ENCODE measurements at places on chromosomes 12 and 14.

DNA sequence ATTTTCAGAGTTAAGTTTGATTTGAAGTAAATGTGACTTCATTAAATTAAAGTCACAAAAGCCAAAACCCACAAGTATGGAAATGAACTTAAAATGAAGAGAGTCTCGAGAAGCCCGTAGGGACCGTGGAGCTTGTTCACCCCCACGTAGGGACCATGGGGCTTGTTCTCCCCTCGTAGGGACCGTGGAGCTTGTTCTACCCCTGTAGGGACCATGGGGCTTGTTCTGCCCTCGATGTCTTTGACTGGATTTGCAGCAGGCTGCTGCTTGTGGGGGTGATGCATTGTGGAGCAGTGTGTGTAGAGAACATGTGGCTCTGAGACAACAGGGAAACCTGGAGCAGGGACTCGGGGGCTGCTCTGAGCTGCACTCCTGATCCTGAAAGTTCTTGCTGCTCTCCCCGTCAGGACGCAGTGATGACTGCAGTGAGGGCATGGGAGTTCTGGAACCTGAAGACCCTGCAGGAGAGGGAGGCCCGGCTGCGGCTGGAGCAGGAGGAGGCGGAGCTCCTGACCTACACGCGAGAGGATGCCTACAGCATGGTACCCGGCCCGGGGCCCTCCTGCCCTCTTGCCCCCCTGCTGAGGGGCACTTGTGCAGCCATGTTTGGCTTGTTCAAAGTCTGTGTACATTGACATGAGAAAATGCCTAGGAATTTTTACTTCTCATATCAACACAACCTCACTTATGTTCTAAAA, 94.2 kb downstream of the EP400 start:
- DNase-seq = no peak

- no peak for DNase-seq
Observed at GRCh38 chr12:117058442-117059072, 40.7 kb downstream of the TESC start.

GRCh38 chr12:49901986-49902385, 1.7 kb downstream of the FAIM2 start:
- no peak for DNase-seq

- no peak for DNase-seq
Observed at GRCh38 chr14:69013943-69014782, 35.1 kb upstream of the ACTN1 start.

- no peak for DNase-seq
Observed at GRCh38 chr12:6788972-6789924, at the start of gene CD4. CD4 (plus strand) TSS chr12:6789528; CDS start chr12:6800139, 10,611 bp downstream.

DNA sequence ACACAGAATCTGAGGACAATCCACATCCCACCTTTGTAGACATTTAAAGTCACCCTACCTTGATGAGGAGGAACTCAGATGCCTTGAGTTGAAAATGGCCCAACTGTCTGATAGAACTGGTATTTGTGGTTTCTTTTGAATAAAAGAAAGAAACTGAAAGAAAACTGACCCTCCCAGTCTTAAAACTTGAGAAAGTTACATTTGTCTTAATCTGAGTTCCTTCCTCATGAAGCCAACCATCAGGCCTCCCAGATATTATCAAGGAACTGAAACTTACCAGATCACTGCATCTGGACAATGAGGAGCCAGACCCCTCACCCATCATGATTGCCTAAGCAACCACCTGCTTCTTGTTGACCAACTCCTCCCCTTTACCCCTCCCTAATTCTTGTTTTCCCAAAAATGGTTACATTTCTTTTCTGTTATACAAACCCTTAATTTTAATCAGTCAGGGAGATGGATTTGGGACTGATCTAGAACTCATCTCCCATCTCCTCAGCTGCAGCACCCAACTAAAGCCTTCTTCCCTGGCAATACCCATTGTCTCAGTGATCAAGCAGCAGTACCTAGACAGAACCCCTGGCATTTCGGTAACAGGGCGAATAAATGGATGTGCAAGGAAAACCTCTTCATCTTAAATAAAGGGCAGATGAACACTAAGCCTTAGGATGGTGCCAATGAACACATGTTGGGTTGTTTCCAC, 72.0 kb upstream of the RESF1 start:
- no peak for DNase-seq

GRCh38 chr12:41514021-41514777, 326.1 kb downstream of the PDZRN4 start:
- DNase-seq = no peak

GRCh38 chr14:104442107-104442551, 137.4 kb upstream of the C14orf180 start:
- DNase-seq = no peak

- DNase-seq = no peak
Observed at GRCh38 chr12:101044512-101045059, 165.5 kb downstream of the SLC5A8 start.

DNA sequence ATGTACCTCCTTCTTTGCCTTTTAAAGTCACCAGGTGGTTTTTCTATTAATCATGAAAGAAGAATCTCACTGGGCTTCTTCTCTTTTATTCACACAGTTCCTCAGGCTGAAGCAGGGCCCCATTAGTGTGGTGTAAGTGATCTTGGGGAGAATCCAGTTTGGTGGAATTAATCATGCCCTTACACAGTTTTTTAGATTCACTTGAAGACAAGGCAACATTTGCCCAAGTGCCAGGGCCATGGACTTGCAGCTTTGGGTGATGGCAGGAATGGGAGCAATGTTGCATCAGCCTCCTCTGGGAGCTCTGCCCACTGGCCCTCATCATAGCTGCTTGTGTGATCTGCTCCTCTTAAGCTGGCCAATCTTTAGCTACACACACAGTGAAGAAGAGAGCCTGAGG, 33.8 kb downstream of the KCNK10 start:
- peak; percentile 0 for DNase-seq

DNA sequence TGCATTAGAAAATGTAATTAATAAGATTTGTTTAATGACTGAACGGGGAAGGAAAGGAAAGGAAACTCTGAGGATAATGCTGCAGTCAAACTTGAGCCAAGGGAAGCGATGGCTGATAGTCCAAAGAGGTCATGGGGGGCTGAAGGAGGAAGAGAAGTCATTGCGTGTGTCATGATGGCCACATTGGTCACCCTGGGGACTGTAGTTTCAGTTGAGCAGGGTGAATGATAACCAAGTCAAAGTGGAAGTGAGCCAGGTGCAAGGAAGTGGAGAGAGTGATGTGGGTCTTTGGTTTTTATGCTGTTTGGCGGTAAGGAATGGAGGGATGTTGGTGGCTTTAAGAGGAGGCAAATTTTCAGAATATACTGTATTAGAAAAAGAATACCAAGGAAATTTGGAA, 21.6 kb downstream of the C12orf75 start:
- DNase-seq = no peak

- no peak for DNase-seq
Observed at GRCh38 chr14:22748206-22748605, 18.3 kb upstream of the OXA1L start.

DNA sequence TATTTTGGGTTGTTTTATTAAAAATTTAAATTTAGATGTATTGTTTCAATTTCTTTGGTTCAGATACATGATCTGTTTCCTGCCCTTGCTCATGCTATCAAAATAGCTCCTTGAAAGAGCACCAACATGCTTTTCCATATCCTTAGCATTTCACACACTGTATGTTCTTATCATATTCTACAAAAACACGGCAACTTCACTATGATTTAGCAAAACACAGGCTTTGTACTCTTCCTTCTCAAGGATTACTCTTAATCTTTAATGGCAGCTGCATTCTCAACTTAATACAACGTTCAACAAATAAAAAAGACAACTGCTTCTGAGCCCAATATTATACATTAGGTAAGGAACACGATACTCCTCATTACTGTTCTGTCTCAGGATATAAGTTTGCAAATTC, 2.9 kb upstream of the GLRX5 start:
- DNase-seq = no peak

GRCh38 chr14:73887694-73888459, 1.2 kb downstream of the ZNF410 start:
- DNase-seq = no peak

- peak; percentile 43 for DNase-seq
Observed at GRCh38 chr14:65168840-65169239, 66.5 kb upstream of the MAX start.

GRCh38 chr14:87233806-87234384, 759.1 kb downstream of the GALC start:
- no peak for DNase-seq

- DNase-seq = no peak
Observed at GRCh38 chr12:66309606-66310005, 7.3 kb downstream of the HELB start.

GRCh38 chr12:29521951-29522350, 24.5 kb upstream of the OVCH1 start:
- no peak for DNase-seq

DNA sequence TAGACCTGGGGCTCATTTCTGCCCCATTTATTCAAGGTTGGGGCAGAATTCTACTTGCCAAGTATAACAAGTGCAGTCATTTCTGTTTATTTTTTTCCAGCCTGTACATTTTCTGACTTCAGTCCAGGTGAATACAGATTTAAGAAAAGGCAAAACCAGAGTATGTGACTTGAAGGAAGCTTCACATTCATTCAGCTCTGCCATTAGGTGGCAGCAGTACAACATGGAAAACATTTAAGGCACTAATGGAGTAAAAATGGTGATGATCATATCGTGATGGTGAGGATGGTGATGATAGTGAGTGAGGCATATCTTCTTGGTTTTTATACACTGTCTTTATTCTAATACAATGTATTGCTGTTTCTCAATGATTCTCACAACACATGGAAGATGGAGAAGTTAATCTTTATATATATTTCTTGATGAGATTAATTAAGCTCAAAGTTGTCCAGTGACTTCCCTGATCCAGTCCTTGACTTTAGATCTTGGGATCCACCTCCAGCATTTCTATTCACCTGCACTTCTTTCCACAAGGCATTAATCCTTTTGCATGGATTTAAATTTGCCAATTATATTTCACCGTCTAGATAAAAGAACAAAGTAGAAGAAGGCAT, 176.7 kb upstream of the SEL1L start:
- DNase-seq = no peak

- DNase-seq = no peak
Observed at GRCh38 chr14:93977790-93978581, 1.6 kb upstream of the ASB2 start.

DNA sequence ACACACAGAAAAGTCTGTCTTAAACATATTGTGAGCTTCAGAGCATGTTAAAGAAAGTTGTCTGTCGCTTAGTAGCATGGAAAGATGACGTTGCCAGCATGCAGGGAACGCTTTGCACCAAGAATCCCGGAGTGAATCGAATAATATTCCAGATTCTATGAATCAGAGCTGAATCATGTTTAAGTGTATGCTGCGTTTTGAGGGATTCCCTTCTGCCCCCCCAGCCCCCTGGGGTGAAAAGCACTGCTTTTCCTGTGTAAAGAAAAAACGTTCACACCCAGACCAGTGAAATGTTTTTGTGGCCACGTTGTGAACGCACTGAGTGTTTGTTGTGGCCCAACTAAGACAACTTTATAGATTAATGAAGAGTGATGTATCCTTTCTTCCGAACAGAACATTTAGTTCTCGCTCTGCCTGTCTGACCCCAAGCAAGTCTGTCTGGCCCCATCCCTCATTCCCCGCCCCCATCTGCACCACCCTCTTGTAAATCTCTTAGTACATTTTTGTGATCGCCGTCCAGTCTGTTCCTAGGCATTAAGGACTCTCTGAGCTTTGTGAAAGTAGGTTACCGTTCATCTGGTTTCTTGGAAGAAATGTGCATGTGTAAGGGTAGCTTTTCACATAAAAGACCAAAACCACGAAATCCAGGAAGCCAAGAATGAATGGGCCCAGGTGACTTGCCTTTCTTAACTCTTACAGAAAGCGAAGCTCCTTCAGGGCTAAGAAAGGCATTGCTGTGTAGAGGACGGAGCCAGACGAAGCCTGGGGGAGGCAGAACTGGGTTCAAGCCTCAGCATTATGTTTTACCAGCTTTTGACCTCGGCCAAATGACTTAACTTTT, 103.0 kb downstream of the SAMD4A start:
- peak; percentile 56 for DNase-seq

DNA sequence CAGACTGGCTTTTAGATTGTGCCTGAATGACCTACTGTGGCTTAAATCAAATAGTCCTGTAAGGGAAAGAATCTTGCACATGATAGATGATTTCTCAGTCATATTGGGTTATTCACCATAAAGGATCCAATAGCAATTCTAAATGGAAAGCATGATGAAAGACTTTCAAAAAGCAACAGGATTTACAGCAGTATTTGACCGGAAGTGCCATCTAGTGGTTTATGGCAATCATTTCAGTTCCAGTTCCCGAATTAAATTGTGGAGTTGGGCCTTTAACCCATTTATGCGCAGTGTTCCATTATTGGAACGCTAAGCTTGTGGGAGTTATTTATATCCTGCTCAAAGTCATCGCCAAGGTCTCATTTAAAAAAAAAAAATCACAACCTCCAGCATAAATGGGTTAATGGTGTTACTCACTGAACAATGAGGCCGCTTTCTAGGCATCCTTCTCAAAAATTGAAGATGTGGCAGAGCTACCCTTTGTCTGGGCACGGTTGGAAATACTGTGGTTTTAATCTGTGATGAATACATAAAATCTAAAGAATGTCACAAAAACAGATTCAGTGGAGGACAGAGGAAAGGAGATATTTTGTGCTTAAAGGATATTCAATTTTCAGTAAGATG, 60.8 kb upstream of the REP15 start:
- peak; percentile 57 for DNase-seq

DNA sequence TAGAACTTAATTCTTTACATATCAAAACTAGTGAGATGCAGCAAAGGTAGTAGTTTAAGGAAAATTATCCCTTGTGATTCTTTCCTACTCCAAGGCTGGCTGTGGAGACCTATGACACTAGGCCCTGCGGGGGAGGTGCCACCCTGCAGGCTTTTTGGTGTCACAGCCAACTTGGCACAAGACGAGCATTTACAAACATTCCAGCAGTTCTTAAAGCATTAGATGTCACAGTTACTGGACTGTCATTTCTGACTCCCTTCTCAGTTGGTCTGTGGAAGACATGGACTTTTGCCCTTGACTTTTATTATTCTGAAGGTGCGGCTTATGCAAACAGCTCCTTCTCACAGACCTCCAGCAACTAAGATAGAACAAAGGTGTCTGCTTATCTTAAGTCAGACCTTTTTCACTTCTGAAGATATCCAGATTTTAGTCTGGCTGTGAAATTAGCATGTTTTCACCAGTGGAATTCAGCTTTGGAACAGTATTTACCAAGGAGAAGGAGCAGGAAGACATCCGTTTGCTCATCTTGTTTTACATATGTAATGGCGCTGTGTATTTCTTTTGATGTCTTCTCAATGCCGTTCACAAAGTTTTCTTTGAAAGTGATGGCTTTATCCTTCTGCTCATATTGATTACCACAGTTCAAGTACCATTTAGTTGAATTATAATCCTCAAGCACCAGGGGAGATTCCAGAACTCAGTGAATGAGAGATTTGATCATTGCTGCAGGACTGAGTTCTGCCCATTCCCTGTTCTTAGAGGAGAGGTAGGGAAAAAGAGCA, 17.9 kb downstream of the SRGAP1 start:
- DNase-seq = no peak

All from stromal cell of bone marrow (primary cell).